ENCODE measurements at places on chromosomes 13 and 19. TPM values are rescaled to one million over a fixed set of nuclear protein-coding genes. Genes with fewer than 3 reads are reported as not detected.
A peak's percentile ranks its signal among the peaks of the same experiment; 100 is the strongest.

SIGLEC9 gene
- total RNA-seq, result 1.9 TPM

PSG4 gene
- total RNA-seq, result not detected

NKG7 gene
- 1.2 TPM for total RNA-seq

FFAR1 gene
- total RNA-seq, result not detected

SPACA4 gene
- not detected for total RNA-seq

PTH2 gene
- total RNA-seq, result not detected

HRC gene
- total RNA-seq, result not detected

DNA sequence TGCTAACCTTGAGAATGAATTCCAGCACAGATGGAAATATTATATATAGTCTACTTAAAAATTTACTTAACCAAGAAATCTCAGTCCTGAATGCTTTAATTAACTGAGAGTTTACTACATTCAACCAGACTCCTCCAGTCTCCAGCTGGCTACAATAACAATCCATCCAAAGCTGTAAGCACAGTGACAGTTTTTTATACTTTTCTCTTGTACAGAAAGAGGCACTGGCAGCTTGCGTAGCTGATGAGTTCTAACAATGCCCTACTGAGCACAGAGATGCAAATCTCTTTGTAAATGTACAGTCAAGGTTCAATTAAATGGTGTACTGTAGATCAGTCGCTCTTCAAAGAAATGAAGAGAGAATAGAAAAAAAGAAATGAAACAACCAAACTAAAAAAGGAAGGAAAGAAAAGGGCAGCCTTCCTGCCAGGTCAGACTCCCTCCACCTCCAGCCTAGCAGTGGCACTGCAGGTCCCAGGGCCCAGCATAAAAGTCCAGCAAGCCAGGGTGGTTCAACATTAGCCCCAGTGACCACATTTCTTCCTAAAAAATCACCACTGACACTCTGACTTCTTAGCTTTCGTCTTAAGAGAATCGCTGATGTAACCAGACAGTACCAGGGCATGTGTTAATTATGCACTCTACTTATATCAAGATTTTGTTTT, 88.4 kb downstream of the SACS start:
- no peak for DNase-seq

DNA sequence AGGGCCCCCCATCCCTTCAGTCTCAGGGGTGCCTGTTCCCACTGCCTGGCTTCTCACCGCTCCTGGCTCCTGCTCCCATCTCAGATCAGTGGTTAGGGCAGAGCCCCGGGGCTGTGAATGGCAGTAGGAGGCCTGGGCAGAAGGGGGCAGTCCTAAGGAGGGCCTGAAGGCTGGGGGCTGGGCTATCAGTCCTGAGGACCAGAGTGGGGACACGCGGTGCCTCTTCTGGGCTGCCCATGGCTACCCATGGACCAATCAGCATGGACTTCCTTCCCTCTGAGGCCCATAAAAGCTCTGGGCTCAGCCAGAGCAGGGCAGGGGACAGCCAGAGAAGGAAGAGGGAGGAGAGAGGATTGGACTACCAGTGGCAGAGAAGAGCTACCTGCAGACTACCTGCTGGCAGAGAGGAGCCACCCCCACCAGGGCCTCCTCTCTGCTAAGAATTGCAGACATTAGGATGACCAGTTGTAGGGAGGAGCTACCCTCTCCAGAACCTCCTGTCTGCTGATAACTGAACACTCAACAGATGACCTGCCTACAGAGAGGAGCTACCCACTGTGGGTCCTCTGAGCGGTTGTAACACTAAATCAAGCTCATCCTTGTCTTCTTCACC, 12.1 kb upstream of the UBE2S start:
- no peak for DNase-seq

DNA sequence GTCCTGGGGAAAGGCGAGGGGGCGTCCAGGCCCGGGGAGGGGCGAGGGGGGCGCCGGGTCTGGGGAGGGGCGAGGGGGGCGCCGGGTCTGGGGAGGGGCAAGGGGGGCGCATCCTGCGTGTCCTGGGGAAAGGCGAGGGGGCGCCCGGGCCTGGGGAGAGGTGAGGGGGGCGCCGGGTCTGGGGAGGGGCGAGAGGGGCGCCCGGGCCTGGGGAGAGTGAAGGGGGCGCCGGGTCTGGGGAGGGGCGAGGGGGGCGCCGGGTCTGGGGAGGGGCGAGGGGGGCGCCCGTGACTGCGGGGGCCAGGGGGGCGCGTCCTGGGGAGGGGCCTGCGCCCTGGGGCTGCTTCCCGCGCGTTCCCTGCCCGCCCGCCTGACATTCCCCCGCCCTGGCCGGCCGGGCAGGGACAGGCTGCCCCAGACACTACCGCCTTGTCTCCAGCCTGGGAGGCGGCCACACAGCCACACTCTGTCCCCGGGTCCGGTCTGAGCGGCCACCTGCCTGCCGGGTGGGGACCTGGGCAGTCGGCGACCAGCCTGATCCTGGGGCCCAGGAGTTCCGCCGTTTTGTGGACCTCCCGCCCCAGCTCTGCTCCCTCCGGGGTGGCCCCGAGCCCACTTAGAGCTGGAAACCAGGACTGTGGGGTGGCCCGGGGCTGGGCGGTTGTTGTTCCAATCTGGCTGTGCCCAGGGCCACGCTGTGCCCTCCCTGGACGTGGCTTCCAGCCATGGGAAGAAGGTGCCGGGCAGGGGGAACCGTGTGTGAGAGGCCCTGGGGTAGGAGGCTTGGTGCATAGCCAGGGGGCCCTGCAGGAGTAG, 11.8 kb downstream of the PALM start:
- DNase-seq, result no peak

DNA sequence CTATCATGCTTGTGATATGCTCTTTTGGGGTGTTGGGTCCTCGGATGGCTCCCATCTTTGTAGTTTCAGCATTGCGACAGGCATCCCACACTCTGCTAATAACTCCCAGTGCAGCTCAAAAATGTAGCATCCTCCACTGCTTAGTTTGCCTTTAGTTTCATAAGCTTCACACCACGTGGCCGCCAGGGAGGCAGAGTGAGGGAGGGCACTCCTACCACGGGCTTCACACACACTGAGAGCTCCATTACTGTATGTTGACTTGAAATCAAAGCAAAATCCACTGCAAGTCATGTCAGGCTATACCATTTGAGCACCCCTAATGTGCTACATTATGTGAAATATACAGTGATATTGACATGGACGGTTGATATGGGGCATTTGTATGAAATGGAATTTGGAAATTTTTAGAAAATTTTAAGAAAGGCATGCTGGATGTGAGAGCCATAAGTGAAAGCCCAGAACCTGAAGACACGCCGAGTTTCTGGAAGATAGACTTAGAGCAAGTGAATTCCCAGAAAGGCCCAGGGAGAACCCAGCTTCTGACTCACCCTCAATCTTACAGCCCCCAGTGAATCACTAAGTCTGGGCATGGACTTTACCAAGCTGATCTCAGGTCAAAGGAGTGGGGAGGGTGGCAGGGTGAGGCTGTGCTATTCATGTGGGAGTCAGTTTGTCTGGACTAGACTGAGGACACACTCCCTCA, 94.1 kb downstream of the HSPH1 start:
- no peak for DNase-seq

GRCh38 chr19:42420055-42420544, 7.1 kb downstream of the LIPE start:
- DNase-seq, result peak; percentile 77

DNA sequence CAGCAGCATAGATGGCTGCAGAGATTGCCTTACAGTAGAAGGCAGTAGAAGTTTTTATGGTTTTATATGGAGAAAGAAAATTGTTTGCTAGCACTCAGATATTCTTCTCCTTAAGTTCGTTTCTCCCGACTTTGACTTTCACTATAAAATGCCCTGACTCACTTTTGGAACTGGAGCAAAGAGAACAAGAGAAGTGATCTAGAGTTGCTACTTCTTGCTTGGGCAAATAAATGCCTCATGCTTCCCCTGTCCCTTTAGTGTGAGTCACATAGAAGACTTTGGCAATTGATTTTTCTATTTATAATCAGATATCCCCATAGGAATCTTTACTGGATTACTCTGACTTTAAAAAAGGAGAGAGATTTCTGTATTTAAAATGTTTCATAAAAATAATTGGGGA, 46.9 kb downstream of the ITGBL1 start:
- DNase-seq, result no peak

DNA sequence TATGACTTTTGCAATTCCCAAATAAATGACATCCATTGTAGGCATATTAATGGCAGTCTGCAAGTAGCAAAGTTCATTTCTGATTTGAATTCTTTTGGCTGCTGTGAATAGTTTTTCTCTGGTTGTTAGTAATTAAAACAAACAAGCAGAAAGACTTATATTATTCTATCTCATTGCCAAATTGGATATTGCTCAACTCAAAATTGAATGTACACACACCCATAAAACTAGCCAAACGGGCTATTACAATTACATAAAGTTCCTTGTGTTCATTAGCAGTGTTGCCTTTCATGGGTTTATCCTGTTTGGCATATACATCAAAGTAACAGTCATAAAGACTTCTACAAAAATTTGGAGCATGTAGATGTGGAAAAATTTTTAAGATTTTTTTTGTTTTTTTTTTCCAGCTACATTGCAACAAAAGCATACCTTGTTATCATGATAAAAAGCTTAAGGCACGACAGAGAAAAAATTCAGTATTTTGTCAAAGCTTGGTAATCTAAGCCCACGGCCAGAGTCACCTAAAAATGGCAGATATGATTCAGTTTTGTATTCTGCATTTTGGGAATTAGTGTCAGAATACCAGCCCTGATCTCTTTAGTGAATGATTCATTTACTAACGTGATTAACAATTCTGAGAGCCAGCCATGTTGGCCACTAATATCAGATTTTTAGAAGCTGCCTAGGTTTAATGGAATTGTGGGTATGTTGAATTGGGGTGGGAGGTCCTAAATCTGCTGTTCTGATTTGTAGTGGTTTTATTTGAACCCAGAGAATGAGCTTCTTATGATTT, 108.4 kb downstream of the KLF5 start:
- DNase-seq, result no peak

DNA sequence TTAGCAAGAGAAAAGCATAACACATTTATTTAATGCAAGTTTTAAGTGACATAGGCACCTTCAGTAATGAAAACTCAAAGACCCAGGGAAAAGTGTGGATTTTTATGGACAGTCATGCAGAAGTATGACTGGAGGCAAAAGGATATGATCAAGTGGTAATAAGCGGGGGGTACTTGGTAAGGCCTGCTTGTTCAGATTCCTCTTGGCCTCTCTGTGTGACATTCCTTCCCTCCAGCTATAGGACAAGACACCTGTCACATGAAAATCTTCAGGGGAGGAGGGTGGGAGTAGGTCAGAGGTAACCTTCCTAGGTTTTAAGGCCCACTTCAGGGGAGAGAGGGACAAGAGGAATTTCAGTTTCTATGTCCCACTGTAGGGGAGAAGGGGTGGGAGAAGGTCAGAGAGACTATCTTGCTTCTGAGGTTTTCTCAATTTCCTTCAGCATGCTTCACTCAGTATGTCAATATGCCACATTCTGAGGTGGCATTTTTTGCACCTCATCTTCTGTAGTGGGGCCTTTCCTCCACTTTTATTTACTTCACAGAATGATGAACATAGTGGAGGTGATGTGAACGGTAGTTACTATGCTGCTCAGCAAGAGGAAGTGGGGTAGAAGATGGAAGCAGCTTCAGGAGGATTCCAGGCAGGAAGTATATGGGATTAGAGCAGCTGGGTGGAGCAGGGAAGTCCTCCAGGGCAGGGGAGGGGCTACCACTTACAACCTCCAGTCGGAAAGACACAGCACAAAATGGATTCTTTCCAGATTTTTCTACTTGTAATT, 73.2 kb upstream of the RFC3 start:
- DNase-seq, result no peak

DNA sequence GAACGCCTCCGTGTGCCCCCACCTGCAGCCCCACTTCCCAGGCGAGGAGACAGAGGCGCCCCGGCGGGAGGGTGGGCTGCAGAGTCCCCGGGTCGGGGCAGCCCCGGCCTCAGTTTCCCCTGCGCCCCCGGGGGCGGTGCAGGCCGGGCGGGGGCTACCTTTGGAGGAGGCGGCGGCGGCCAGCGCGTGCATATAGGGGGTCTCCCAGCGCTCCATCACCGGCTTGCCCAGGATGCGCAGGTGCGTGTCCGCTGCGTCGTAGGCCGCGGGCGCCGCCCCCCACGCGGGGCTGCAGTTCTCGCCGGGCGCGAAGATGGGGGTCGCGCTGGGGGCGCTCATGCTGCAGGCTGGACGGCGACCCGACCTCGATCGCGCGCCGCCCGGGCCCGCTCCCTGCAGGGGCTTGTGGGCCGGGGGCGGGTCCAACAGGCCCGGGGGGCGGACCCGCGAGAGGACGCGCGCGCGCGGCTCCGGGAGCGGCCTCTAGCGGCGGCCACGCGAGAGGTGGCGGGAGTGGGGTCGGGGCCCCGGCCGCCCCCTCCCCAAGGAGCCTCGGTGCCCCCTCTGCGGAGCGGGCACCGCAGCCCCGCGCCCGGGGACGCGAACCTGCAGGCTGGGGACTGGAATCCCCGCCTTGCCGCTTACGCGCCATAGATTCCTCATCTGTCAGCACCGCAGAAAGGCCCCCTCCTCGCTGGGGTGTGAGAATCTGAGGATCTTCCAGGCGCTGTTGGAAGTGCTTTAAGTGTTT, at the start of gene GAMT:
Gene GAMT, minus strand, starts transcription at position 405 of the 751 bp plus-strand sequence. Its CDS starts 66 bp downstream, at position 339.
- DNase-seq, result no peak

- DNase-seq, result peak; percentile 54
These were observed 27.9 kb upstream of the NDUFS7 start for GRCh38 chr19:1355568-1356507.

DNA sequence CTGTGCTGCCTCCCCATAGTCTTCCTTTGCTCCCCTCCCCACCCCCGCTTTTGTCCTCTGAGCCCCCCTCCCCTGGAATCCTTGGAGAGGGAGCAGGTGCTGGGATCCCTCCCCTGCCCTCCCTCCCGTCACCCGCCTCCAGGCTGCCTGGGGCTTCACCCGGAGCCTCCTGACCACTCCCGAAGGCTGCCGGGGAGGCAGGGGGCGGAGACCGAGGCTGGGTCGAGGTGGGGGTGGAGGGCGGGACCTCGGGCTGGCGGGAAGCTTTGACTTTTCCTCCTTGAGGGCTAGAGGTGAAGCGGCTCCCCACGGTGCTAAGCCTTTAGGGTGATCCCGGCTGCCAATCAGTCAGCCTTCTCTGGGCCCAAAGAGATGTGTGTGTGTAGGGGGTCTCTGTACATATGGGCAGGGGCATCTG, 1.5 kb downstream of the KMT5C start:
- DNase-seq, result peak; percentile 26

- no peak for DNase-seq
These were observed 466.5 kb downstream of the UQCRFS1 start for GRCh38 chr19:28746478-28746877.

DNA sequence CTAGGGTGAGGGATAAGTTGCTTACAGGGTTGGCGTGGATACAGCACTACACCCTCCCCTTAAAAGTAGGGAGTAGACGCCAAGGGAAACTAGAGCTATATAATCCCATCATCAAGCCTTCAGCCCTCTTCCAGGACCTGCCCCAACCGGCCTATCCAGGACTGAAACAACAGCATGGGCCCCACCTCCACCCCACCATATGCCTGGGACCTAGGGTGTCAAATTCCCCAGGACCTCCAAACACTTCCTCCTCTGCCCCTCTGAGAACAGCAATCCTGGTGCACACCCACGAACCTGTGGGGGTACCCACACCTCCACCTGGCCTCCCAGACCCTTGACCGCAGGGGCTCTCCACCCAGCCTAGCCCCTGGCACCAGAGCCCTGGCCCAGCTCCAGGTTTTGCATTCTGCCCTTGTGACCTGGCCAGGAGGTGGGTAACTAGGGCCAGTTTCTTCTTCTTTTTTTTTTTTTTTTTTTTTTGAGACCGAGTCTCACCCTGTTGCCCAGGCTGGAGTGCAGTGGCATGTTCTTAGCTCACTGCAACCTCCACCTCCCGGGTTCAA, 1.4 kb upstream of the CYP2F1 start:
- DNase-seq, result no peak
